Left renal cortex interstitium (tissue), 4 donors: ENCODE measurements at places on chromosomes 16 and 17. TPM values are rescaled to one million over a fixed set of nuclear protein-coding genes. Genes with fewer than 3 reads are reported as not detected.

DNA sequence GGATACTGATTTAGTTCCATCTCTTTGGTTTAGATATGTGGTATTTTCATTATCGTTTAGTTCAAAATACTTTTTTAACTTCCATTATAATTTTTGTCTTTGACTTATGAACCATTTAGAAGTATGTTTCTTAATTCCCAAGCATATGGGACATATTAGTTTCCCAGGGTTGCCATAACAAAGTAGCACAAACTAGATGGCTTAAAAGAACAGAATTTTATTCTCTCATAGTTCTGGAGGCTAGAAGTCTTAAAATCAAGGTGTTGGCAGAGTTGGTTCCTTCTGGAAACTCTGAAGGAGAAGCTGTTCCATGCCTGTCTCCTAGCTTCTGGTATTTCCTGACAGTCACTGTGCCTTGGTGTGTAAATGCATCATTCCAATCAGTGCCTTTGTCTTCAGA, 291.5 kb upstream of the AXIN2 start:
- no peak for DNase-seq

DNA sequence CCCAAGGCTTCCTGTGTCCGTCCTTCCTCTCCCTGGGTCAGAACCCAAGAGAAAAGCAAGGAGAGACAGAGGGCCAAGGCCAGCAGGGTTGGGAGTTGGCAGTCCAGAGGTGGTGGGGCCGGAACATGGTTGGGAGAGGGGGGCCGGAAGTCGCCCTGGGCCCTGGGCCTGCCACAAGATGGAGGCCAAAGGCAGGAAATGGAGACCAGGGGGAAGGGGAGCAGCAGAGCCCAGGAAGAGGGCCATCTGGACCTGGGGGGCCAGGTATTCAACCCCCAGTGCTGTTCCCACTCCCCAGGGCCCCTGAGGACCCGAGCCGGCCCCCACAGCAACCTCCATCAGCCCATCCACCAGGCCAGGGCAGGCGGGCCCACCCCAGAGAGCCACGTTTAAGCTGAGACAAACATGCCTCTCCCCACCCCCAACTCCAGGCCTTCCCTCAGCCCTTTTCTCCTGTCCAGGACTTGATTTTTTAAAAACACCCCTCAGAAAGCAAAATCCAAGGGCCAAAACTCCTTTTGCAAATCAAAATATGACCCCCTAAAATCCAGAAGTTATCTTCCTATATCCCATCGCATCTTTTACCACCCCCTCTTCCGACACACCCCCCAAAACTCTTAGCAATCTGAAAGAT, 4.4 kb upstream of the BCL6B start:
- DNase-seq = no peak

DNA sequence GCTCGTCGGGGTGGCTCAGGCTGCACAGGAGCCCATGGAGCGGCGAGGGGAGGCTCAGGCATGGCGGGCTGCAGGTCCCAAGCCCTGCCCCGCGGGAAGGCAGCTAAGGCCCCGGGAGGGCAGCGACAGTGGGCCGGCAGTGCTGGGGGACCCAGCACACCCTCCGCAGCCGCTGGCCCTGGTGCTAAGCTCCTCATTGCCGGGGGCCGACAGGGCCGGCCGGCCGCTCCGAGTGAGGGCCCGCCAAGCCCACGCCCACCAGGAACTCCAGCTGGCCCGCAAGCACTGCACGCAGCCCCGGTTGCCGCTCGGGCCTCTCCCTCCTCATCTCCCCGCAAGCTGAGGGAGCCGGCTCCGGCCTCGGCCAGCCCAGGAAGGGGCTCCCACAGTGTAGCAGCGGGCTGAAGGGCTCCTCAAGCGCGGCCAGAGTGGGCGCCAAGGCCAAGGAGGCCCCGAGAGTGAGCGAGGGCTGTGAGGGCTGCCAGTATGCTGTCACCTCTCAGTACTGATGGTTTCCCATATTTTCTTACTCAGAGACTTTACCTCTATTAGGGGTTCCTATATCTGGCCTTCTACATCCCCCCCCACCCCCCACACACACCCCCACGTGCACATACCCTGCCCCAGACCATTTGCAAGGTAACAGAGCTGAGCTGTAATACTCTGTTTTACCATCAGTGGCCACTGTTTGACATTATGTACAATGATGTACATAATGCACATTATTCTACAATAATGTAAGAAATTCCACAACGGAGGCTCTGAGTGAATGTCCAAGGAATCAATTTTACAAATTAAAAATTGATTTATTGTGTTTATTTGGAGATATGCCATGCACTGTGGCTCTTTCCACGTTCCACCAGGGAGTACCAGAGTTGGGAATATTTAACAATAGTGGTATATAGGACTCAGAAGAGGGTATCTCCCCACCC, 3.7 kb upstream of the VAT1L start:
- DNase-seq = no peak

GRCh38 chr16:53476867-53477266, 26.1 kb downstream of the AKTIP start:
- DNase-seq = no peak

GRCh38 chr16:79047337-79047736, 553.2 kb downstream of the MAF start:
- no peak for DNase-seq

DNA sequence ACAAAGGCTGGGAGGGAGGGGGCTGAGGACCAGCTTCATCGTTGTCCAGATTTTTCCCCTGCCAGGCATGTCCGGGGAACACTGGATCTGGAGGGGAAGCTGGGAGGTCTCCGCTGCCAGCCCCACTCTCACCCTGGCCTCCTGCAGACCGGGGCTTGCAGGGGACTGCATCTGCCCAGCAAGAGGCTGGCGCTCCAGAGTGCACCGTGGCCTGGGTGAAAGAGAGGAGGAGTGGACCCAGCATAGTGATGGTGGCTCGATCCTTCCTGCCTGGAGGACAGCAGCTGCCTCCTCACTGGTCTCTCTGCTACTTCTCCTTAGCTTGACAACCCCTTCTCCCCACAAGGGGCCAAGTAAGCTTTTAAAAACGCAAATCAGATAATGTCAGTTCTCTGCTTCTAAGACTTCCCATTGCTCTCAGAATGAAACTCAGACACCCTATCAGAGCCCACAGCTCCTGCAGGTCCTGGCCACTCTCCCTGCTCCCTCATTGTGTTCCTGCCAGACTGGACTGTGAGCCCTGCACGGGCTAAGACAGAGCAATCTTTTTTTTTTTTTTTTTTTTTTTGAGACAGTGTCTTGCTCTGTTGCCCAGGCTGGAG, 15.0 kb downstream of the CPNE2 start:
- no peak for DNase-seq

DNA sequence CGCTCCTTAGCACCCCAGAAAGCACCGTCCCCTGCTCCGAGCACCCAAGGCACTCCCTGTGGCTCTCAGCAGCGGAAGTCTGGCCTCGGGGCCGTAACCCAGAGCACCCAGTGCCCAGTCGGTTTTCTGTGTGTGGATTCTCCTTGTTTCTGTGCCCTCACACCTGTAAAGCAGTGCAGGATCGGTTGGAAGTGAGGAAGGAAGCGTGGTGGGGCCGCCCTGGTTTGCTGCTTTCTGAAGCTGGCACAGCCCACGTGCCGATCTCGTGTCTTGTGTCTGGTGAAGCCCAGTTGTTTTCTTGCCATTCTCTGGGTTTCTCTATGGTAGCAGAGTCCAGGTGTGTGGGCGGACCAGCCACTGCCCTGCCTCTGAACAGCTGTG, 3.7 kb downstream of the ACSF3 start:
- DNase-seq = no peak

DNA sequence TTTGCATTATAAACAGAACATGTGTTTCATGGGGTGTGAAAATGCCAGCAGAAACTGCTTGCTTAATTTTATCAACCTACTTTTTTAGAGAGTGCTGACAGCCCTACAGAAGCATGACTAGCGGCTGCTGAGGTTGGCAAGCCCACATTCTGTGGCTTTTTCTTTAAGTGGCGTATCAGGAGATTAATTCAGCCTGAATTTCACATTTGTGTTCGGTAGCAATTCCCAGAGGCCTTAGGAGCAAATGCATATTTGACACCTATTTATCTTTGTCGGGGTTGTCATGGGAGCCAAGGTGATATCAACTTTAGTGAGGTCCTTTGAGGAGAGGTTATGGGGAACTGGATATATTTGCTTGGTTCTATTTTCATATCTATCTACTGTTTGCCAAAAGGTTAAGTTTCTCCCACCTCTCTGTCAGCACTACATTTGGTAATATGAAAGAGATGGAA, 140.9 kb downstream of the KCNJ2 start:
- DNase-seq = no peak

Gene KRTAP4-5
- polyA plus RNA-seq = not detected

Gene RAB11FIP4
- polyA plus RNA-seq = 17.2 TPM

Gene KRT24
- polyA plus RNA-seq = not detected

Gene PPP1R27
- polyA plus RNA-seq = 0.23 TPM

Gene NAGS
- polyA plus RNA-seq = 3.5 TPM

Gene SOX9
- 21.2 TPM for polyA plus RNA-seq
